NCI-H460 (cell line): ENCODE measurements at places on chromosomes 1 and 21. TPM values are rescaled to one million over a fixed set of nuclear protein-coding genes. Genes with fewer than 3 reads are reported as not detected.

Gene RAP1GAP
- total RNA-seq: 0.17 TPM in 1 of 2 replicates, not detected in the other

Gene MARK1
- 3.8 and 4.3 TPM in 2 replicates for total RNA-seq

Gene TSPEAR
- 0.02 TPM in 1 of 2 replicates, not detected in the other for total RNA-seq

Gene LRRC7
- 0.20 and 0.40 TPM in 2 replicates for total RNA-seq

Gene HLX
- 0.42 and 2.1 TPM in 2 replicates for total RNA-seq

Gene PLOD1
- total RNA-seq: 69.1 and 70.0 TPM in 2 replicates

Gene RUNX3
- not detected in 2 replicates for total RNA-seq

Gene RHCE
- total RNA-seq: not detected in 2 replicates

Gene SH3D21
- 1.3 and 1.5 TPM in 2 replicates for total RNA-seq

Gene LRRIQ3
- total RNA-seq: 2.1 and 2.6 TPM in 2 replicates

Gene JAM2
- 0.25 TPM in 1 of 2 replicates, not detected in the other for total RNA-seq

Gene SLC35A3
- total RNA-seq: 22.9 and 31.9 TPM in 2 replicates

Gene FALEC
- not detected in 2 replicates for total RNA-seq

Gene ABCA4
- total RNA-seq: 0.09 TPM in 1 of 2 replicates, not detected in the other

Gene H6PD
- 12.2 and 14.0 TPM in 2 replicates for total RNA-seq

Gene KRTAP19-1
- not detected in 2 replicates for total RNA-seq

Gene C1orf159
- 3.9 and 5.5 TPM in 2 replicates for total RNA-seq

Gene USH2A
- total RNA-seq: 0.02 TPM in 1 of 2 replicates, not detected in the other

Gene PPIAL4G
- total RNA-seq: not detected in 2 replicates

Gene TFF2
- not detected in 2 replicates for total RNA-seq

Gene SPRR1A
- total RNA-seq: not detected in 2 replicates

Gene TCP10L
- total RNA-seq: 0.84 TPM in 1 of 2 replicates, not detected in the other

Gene KLF17
- not detected in 2 replicates for total RNA-seq

Gene IL12RB2
- not detected in 2 replicates for total RNA-seq

Gene SPATA1
- total RNA-seq: 0.64 TPM in 1 of 2 replicates, not detected in the other

Gene GJA8
- total RNA-seq: not detected in 2 replicates

Gene NBPF20
- total RNA-seq: 2.5 and 2.8 TPM in 2 replicates

Gene F13B
- total RNA-seq: 0.12 TPM in 1 of 2 replicates, not detected in the other

Gene EPHB2
- 0.20 and 0.23 TPM in 2 replicates for total RNA-seq
